ENCODE measurements at places on chromosomes 13 and 19.
A peak's percentile ranks its signal among the peaks of the same experiment; 100 is the strongest.

GRCh38 chr19:39701291-39701690, 3.0 kb upstream of the LGALS14 start:
- no peak for DNase-seq

GRCh38 chr19:38656171-38656981, 8.9 kb downstream of the ACTN4 start:
- DNase-seq = no peak

DNA sequence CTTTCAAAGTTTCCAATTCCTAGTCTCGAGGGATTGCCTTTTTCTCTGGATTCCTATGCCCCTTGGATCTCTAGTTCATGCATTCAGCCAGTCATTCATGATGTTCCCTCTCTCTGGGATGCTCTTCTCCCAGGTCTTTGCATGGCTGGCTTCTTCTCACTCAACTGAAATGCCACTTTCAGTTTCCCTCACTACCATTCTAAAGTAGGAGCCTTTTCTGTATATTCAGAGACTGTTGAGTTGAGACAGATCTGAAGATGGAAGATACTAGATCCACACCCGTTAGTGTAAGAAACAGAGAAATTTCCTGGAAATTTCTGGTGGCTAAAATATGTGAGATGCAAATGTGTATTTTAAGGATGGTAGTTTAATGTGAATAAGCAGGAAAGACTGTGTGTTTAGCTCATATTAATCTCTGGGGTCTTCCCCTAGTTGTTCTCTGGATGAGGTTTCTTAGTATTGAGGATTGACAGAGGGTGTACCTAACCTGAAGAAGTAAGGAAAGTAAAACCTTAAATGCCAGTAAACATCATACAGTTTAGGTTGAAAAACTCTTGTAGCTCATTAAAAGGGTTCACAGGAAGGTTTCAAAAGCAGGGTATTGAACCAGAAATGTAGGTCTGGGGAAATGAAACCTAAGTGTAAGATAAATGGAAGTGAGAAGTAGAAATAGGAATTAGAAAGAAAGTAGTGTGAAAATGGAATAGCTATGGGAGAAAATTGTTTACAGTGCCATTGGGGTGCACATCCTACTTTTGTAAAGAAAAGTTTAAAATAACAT, 331.3 kb downstream of the NDFIP2 start:
- no peak for DNase-seq

DNA sequence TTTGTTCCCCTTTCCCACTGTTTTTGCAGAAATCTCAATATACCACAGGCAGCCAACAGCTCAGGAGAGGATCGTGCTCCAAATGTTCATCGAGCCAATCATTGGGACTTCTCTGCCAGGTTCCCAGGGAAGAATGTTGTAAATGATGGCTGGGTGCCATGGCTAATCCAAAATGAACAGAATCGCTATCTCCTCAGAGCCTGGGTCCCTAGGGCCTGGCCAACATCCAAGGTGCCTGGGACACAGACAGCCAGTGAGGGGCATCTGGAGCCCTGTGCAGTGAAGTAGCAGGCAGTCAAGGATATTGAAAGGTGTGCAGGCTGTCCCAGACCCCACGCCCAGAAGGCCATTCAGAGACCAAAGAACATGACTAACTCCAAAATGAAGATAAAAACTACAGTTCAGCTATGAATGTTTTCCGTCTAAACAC, 37.8 kb downstream of the BRD4 start:
- no peak for DNase-seq

- no peak for DNase-seq
These were observed 2.2 kb downstream of the DCUN1D2 start for GRCh38 chr13:113488283-113488682.

GRCh38 chr13:112355274-112355838, 20.8 kb upstream of the SPACA7 start:
- no peak for DNase-seq

DNA sequence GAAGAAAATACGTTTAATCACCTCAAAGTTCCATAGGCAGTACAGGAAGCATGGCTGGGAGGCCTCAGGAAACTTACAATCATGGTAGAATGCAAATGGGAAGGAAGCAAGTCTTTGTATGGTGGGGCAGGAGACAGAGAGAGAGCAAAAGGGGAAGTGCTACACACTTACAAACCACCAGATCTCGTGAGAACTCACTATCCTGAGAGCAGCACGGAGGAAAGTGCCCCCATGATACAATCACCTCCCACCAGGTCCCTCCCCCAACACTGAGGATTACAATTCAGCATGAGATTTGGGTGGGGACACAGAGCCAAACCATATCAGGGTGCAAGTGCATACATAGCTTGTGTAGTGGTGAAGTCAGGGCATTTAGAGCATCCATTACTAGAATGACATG, 92.3 kb upstream of the ANKRD10 start:
- no peak for DNase-seq

DNA sequence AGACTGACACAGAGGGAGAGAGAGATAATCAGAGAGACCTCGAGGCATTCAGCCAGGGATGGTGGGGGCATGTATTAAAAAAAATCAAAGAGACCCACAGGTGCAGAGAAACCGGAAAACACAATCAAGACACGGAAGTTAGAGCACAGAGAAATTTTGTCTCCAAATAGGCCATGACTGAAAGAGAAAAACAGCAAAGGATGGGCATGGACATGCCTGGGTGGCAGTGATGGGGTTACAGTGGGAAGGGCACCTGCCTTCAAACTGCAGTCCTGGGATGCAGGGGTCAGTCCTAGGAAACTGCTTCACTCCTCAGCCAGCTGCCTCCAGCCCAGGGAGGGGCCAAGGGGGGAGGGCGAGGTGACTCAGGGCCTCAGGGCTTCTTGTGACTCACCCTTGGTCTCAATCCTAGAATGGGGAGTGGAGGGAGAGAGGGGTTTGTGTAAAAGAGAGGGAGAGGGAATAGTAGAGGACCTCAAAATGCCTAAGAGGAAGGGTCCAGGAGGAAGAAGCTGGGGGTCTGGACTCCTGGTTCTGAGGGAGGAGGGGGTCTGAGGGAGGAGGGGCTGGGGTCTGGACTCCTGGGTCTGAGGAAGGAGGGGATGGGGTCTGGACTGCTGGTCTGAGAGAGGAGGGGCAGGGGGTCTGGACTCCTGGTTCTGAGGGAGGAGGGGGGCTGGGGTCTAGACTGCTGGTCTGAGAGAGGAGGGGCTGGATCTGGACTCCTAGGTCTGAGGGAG, 3.6 kb upstream of the KCNN4 start:
- DNase-seq = no peak

GRCh38 chr13:97849305-97849704, 104.2 kb upstream of the IPO5 start:
- DNase-seq = peak; percentile 8

DNA sequence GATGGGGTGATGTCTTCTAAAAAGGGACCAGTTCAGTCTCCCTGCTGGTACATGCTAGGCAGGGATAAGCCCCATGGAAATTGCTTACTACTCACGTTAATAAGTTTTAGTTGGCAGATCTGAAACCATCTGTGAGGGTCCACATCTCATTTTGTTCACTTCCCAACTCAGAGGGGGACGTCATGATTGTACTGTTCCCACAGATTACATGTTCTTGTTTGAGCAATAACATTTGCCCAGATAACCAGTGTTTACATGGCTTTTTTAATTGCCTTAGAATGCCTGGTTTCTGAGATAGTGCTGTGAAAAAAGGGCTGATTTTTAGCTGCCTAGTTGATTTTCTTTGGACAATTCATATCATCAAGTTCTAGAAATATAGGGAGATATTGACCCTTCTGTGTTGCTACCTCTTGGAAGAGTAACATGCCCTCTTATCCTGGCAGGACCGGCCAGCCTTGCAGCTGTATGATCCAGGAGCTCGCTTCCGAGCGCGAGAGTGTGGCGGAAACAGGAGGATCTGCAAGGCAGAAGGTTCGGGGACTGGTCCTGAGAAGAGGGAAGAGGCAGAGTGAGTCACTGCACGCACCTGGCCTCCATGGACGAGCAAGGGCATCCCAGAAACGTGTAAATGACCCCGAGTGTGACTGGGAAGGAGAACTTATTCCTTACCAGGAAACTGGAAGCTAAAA, 9.8 kb upstream of the CHAMP1 start:
- no peak for DNase-seq

DNA sequence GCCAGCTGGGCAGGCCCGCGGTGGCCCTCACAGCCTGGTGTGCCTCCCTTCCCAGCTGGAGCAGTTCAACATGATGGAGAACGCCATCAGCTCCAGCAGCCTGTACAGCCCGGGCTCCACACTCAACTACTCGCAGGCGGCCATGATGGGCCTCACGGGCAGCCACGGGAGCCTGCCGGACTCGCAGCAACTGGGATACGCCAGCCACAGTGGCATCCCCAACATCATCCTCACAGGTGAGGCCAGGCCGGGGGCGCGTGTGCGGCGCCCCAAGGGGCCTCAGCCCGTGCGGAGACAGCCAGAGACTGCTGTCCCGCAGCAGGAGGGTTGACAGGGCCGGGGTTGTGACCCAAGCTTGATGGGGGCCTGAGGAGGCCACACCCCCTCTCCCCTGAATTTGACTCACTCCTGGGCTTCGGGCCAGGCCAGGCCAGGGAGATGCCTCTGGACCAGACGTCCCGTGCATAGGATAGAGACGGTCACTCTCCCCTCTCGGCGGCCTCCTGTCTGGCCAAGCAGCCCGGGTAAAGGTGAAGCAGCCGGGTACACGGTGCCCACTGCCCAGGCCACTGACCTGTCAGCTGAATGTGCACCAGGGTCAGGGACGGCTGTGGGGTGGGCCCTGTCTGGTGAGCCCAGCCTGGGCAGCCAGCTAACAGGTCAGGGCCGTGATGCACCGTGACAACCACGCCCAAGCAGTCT, 15.4 kb downstream of the COMP start:
- DNase-seq = no peak

- DNase-seq = no peak
These were observed 1547.8 kb downstream of the EFNB2 start for GRCh38 chr13:104987621-104988020.

GRCh38 chr13:36395280-36395679, 37.0 kb upstream of the CCNA1 start:
- no peak for DNase-seq

GRCh38 chr19:37114001-37114400, 35.8 kb downstream of the ZNF420 start:
- DNase-seq = no peak

DNA sequence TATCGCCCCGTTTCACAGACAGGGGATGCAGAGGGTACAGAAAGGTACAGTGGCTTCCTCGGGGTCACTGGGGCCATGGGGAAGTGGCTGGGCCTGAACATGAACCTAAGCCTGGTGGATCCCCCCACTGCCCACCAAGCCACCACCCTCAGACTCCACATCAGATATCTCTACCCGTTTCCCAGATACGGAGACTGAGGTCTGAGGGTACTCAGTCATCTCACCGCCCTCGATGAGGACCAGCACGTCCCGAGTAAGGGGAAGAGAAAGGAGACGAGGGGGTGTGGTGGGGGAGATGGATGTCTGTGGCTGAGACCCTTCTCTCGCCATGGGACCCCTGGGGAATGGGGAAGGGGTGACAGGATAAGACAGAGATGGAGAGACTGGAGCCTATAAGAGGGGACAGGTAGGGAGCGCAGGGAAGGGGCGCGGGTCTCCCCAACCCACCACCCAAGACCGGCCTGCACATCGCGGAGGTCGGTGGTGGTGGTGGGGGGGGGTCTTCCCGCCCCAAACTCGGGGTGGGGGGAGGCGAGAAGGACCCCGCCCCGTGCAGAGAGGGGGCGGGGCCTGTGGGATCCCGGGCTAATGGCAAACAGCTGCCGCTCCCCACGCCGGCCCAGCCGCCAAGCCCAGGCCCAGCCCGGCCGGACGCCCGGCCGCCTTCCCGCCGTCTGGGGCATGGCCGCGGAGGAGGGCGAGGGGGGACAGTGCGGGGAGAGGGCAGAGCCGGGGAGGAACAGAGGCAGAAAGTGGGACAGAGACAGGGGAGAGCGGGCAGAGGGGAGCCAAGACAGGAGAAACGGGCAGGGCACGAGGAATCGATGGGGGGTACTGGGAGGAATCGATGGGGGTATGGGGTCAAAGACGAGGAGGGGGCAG, 698 bp downstream of the KANK2 start:
- DNase-seq = peak; percentile 36

GRCh38 chr13:109665240-109665639, 121.1 kb downstream of the IRS2 start:
- DNase-seq = no peak

GRCh38 chr13:77431449-77431848, 104.1 kb upstream of the SCEL start:
- no peak for DNase-seq

- no peak for DNase-seq
These were observed 89.5 kb downstream of the USP12 start for GRCh38 chr13:27081893-27082679.

GRCh38 chr13:95530178-95530577, 22.3 kb upstream of the CLDN10 start:
- DNase-seq = no peak

DNA sequence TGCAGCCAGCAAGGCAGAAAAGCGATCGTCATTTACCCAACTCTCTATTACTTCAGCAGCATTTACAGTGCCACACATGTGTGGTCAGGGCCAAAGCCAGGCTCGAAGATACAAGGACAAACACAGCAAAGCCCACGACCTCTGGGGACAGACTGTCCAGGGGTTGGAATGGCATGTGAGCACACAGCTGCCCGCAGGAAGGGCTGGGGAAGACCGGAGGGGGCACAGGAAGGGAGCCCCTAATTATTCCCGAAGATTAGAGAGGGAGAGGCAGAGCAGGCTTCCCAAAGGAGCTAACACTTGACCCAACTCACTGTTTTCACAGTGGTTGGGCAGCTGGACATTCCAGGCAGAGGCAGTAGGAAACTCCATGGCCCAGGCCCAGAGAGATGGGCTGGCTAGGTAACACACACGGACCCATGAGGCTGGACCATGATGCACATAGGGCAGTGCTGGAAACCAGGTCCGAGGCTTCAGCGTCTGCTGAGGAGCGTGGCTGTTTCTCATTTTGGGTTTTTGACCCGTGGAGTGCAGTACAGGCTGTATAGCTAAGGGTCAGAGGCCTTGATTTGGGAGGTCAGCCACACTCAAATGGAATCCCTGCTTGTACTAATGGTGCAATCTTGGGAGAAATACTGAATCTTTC, 179.8 kb downstream of the FOXO1 start:
- DNase-seq = no peak

DNA sequence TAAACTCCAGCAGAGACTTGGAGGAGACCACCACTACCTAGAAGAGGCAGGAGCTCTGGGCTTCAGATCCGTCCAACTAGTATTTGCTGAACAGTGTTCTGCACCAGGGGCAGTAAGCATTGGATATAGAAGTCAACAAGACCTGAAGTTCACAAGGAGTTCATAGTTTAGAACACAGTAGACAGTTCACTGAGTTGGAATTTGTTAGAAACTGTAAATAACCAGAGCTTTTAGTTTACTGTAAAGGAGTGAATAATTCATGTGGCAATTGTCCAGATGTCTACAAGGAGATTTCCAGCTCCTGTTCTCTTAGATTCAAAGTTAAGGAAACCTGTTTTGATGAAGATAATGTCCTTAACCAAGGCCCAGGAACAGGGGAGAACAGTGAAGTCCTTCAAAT, 128.9 kb downstream of the COG6 start:
- DNase-seq = no peak

DNA sequence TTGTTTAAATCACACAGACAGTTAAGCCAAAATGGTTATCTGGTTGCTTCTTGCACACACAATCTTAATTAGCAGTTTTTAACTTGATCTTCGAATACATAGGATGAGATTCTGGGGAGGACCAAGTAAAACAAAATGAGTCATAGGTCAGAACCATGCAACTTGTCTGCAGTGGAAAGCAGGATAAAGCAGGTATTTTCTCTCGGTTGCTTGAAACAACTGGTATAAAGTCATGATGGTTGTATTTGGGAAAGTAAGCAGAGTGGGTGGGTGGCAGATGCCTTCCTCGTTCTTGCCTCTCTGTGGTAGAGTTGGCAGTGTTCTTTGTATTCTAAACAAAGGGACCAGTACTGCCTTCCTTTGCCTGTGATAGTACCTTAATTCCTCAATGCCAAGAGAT, 167.0 kb downstream of the COG6 start:
- no peak for DNase-seq

- no peak for DNase-seq
These were observed 29.3 kb downstream of the WDFY2 start for GRCh38 chr13:51613535-51613934.
